ENCODE measurements at places on chromosomes 7 and 10. TPM values are rescaled to one million over a fixed set of nuclear protein-coding genes. Genes with fewer than 3 reads are reported as not detected.

- DNase-seq, result no peak
Observed at GRCh38 chr7:1944619-1945210, 274.6 kb downstream of the ELFN1 start.

Gene ANKRD61
- polyA plus RNA-seq, result 4.1 TPM

Gene KCNK18
- not detected for polyA plus RNA-seq

GRCh38 chr10:131186547-131187253 lies 124.8 kb downstream of the TCERG1L start:
- DNase-seq, result no peak

Gene PAX2
- polyA plus RNA-seq, result 262 TPM

GRCh38 chr10:99467236-99467999 lies 37.0 kb upstream of the GOT1 start:
- DNase-seq, result no peak

DNA sequence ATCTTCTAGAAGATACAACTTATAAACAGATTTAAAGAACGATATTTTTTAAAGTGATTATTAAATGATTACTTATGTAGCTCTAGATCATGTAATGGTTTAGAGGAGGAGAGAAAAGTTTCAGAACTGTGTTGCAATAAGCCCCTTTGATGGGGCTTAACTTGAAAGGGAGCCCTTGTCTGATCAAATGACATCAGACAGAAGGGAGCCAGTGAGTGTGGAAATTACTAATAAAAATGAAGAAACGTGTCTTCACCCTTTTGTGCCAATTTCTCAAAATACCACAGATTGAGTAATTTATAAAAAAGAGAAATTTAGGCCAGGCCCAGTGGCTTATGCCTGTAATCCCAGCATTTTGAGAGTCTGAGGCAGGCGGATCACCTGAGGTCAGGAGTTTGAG lies 318.2 kb downstream of the EXOC4 start:
- DNase-seq, result no peak

Gene SPDYE2B
- polyA plus RNA-seq, result 0.90 TPM

GRCh38 chr7:88027724-88028123 lies 93.7 kb downstream of the ADAM22 start:
- no peak for DNase-seq

GRCh38 chr7:84549409-84549808 lies 354.8 kb upstream of the SEMA3A start:
- DNase-seq, result no peak

DNA sequence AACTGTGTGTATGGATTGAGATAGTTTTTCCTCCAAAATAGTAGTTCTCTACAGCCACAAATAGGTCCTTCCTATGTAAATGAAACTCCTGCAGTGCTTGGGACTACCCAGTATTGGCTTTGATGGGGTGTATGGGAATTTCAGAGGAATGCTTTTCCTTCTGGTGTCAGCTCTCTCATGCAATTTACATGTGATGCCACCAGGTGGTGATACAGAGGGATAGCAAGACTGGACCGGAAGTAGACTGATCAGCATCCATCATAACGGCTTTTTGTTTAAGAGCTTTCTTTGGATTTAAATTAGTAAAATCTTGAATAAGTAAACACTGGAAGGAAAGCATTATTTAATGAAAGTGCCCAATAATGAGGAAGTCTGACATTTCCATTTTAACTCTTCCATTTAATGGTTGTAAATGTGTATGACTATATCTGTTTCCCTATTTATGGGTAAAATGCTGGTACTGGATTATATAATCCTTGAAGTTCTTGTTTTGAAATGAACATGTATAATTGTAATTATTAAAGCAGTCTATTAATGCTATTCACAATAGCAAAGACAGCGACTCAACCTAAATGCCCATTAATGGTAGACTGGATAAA lies 22.7 kb downstream of the DYNC1I1 start:
- no peak for DNase-seq

DNA sequence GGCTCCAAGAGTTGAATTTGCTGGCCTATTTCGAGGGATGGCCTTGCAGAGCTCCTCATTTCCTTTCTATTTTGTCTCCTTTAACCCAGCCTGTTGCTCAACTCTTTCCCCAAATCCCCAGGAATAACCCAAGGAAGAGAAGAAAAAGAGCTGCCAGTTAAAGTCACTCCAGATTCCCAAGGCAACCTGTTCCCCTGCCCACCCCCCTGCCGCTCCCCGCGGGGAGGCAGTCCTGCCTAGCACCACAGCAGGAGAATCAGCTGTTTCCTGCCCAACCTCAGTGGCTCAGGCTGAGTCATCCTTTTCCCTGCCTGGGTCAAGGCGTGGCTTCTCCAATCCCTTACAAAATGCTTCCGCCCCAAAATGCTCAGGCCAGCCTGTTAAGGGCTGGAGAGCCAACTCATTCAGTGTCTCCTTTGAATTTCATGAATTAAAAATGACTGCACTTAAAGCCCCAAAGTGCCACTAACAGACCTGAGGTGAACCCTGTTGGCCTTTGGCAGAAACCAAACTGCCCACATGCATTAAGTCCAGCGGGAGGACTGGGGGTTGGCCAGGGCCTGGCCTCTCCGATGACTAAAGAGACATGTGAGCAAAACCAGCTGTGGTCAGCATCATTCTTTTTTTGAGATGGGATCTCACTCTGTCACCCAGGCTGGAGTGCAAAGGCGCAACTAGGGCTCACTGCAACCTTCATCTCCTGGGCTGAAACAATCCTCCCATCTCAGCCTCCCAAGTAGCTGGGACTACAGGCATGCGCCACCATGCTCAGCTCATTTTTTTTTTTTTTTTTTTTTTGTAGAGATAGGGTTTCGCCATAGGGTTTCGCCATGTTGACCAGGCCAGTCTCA lies 83.2 kb upstream of the KIF5B start:
- DNase-seq, result no peak

Gene LRRC17
- polyA plus RNA-seq, result 64.1 TPM

Measured in left renal cortex interstitium (tissue), 4 donors.